ELF-1 (cell line): ENCODE measurements at places on chromosomes 12 and 14.
A peak's percentile ranks its signal among the peaks of the same experiment; 100 is the strongest.

DNA sequence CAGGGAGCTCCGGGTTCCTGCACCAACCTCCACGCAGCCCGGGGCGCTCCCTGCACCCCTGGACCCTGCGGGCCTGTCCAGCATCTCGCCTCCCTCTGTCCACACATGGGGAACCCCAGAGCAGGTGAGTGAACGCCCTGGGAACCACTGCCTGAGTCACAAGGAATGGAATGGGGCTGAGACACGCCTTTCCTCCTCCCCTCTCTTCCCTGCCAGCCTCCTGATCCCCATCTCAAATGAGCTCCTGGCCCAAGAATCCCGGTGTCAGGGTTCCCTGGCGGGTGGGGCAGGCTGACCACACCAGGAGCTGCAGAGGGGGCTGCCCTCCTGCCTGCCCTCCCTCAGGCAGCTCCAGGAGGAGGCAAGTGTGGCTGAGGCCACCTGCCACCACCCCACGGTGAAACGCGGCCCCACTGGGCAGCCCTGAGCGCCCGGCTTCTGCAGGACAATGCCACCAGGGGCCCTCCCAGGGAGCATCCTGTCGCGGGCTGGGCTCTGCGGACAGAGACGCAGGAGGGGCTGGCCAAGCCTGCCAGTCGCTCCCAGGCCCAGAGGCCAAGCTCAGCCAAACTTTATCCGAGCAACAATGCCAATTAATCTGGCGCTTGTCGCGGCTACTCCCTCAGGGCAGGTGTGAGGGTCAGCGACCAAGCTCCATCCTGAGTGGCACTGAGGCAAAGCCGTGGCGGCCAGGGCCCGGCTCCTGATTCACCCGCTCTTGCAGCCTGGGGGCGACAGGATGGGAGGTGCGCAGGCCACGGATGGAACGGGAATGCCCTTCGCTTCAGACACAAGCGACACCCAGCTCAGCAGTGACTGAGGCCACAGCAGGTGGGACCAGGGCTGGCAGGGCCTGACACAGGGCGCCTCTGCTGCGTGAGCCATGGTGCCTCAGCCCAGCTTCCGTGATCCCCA is 44.3 kb downstream of the GALNT9 start:
- no peak for DNase-seq

- DNase-seq, result peak; percentile 76
These were observed 153.8 kb downstream of the BCL11B start for GRCh38 chr14:99118046-99118721.

- no peak for DNase-seq
These were observed 25.0 kb upstream of the NPAS3 start for GRCh38 chr14:32913725-32914124.

DNA sequence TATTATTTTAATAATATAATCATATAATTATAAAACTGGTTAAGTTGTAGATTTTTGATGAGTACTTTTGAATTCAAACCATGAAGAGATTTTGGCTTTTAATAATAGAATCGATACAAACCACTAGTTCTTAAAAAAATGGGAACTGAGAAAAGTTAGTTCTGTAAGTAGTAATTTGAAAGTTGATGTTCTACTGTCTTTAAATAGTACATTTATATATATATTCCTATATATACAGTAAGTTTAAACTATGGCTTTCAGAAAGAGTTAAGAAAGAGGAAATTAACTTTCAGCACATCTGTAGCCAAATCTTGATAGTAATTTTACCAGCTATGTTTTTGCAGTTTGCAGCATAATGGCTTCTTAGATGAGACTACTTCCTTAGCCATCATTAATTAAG is 7.8 kb downstream of the LRRK2 start:
- no peak for DNase-seq

- DNase-seq, result peak; percentile 44
These were observed 192.2 kb downstream of the TMTC3 start for GRCh38 chr12:88334271-88334670.

DNA sequence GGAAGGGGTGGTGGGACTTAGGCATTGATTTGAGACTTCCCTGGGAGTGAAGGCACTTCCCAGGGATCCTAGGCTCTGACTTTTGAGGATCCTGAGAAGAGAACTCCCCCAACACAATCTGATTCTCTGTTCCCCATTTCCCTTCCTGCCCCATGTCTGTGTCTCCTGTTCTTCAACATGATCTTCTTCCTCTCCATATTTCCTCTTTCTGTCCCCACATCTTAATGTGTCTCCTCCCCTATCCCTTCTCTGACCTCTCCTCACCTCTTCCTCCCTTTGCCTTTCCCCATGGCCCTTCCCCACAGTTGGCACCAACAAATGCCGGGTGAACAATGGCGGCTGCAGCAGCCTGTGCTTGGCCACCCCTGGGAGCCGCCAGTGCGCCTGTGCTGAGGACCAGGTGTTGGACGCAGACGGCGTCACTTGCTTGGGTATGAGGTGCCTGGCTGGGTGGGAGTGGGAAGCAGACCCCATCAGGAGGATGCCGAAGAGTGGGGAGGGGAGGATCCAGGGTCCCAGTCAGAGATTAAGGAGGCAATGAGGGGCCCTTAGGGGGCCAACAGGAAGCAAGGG is 15.2 kb upstream of the LRP1-AS start:
- DNase-seq, result no peak

- DNase-seq, result no peak
These were observed 44.9 kb downstream of the SYNE2 start for GRCh38 chr14:63897721-63898163.

DNA sequence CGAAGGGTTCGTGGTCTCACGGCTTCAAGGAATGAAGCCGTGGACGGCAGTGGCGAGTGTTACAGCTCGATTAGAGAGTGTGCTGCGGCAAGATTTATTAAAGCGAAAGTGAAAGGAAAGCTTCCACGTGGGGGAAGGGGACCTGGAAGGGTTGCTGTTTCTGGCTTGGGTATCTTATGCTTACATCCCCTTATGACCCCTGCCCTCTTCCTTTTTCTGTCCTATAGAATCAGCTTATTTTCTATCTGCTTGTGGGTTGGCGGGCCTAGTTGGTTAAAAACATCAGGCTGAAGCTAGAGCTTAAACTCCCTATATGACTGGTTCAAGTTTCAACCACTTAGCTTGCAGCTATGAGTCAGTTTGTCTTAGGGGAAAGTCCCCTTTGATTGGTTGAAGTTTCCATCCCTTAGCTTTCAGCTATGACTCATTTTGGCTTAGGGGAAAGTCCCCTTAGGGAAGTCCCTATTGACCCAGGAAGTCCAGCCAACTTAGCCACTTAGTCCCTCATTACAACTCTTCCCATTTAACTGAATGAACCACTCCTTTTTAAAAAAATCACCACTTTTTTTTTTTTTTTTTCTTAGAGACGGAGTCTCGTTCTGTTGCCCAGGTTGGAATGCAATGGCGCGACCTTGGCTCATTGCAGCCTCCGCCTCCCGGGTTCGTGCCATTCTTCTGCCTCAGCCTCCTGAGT is 1494.7 kb upstream of the TMEM132C start:
- DNase-seq, result no peak
